Thoracic aorta (tissue), 2 donors: ENCODE measurements at places on chromosomes 11 and 22. TPM values are rescaled to one million over a fixed set of nuclear protein-coding genes. Genes with fewer than 3 reads are reported as not detected.

- peak overlapping the region; percentile 19 for H3K27ac ChIP-seq
- H3K36me3 ChIP-seq: peaks cover 12% of the 10 kb centered on the region
- no peaks in the 10 kb centered on the region for H3K27me3 ChIP-seq
- H3K4me1 ChIP-seq: peaks cover 5% of the 10 kb centered on the region
- H3K4me3 ChIP-seq: no peak overlapping the region
- no peak for DNase-seq
These were observed 32.1 kb upstream of the GNB1L start for GRCh38 chr22:19886605-19887255.

GRCh38 chr11:79046366-79046765, 394.5 kb downstream of the TENM4 start:
- H3K4me1 ChIP-seq: no peaks in the 10 kb centered on the region
- no peak for DNase-seq
- no peak overlapping the region for H3K27ac ChIP-seq
- no peak overlapping the region for H3K4me3 ChIP-seq

DNA sequence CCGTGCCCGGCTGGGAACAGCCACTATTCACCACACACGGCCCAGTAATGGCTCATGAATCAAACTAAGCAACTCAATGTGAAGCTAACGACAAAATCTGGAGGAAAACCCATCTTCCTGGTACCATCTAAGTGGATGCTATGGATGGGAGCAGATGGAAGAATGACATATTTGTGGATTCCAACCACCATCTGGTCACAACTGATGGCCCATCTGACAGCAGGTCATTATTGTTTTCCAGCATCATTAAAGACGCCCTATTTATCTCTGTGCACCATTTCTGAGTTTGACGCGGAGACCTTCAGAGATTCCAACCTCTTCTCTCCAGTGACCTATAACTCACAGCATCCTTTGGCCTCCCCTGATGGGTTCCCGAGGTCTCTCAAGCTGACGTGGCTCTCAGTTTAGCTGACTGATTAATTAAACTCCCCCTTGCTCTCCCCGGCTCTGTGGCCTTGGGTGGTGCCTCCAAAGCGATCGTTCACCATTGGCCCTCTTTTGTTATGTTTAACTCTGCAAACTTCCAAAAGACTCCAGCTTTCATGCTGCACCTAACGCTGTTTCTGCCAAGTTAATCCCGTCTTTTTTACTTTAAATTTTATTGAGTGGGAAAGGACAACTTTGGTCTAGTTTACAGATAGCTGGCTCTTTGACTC, 1514.4 kb downstream of the BRD1 start:
- H3K27me3 ChIP-seq: no peaks in the 10 kb centered on the region
- H3K27ac ChIP-seq: no peak overlapping the region
- H3K4me1 ChIP-seq: no peaks in the 10 kb centered on the region
- no peak for DNase-seq
- no peak overlapping the region for H3K4me3 ChIP-seq

DNA sequence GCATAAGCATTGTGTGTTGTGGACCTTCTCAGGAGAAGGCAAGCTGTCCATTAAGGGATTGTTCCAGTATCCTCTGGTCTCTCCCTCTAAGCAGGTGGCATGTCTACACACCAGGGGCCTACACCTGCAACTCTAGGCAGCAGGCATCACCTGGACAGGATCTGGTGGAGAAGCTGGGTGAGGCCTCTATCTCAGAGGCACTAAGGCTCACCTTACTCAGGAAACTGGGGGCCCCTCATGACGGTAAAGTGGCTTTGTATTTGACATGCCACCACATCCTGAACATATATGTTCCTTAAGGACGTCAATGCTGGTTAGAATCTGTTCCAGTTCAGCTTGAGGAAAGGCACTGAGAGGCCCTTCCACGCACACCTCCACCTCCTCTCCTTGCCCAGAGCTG, 891.3 kb downstream of the OPCML start:
- no peaks in the 10 kb centered on the region for H3K4me1 ChIP-seq
- H3K27me3 ChIP-seq: no peaks in the 10 kb centered on the region
- DNase-seq: no peak
- H3K36me3 ChIP-seq: no peaks in the 10 kb centered on the region

- no peaks in the 10 kb centered on the region for H3K36me3 ChIP-seq
- no peak overlapping the region for H3K27ac ChIP-seq
- DNase-seq: no peak
- no peaks in the 10 kb centered on the region for H3K27me3 ChIP-seq
These were observed 54.1 kb downstream of the MAML2 start for GRCh38 chr11:96288915-96289314.

GRCh38 chr11:130071211-130071712, 1.6 kb downstream of the APLP2 start:
- H3K27me3 ChIP-seq: no peaks in the 10 kb centered on the region
- no peak for DNase-seq
- peak overlapping the region; percentile 93 for H3K27ac ChIP-seq
- H3K36me3 ChIP-seq: no peaks in the 10 kb centered on the region
- peak overlapping the region; percentile 91 for H3K4me3 ChIP-seq
- H3K4me1 ChIP-seq: peaks cover 14% of the 10 kb centered on the region

- no peaks in the 10 kb centered on the region for H3K27me3 ChIP-seq
- no peak for DNase-seq
These were observed 168.6 kb upstream of the GRK3 start for GRCh38 chr22:25395915-25396314.

DNA sequence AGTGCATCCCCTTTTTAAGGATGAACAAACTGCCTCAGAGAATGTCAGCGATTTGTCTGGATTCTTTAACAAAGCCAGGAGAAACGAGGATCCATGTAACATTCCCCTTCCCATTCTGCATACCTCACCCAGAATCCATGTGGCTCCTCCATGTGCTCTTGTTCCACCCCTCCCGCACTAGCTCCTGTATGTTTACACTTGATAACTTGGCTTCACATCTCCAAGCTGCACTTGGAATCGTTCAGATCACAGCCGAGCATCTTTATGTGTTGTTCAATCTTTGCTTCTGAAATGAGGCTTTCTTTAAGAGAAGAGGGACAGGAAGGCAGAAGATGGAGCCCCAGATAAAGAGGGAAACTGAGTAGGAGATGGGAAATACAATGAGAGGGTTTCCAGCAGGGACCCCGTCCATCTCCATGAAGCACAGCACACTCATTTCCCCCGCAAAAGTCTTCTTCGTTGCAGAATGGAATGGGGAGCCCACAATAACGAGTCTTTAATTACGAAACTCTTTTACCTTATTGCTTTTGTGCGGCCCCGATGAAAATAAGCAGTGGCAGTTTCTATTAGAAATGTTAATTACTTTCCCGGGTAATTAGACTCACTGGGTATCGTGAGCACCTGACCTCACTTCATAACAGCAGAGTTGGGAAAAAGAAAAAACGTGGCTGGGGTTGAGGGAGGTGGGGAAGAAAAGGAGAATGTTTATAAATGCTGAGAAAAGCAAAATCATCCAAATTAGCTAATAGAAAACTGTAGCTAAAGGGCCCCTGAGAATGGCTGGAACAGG, 96.8 kb upstream of the ISX start:
- no peak for DNase-seq
- no peaks in the 10 kb centered on the region for H3K4me1 ChIP-seq
- H3K36me3 ChIP-seq: no peaks in the 10 kb centered on the region
- no peak overlapping the region for H3K4me3 ChIP-seq
- no peaks in the 10 kb centered on the region for H3K27me3 ChIP-seq

GRCh38 chr11:67291481-67292381, 2.6 kb downstream of the ANKRD13D start:
- DNase-seq: no peak
- no peak overlapping the region for H3K4me3 ChIP-seq
- no peak overlapping the region for H3K27ac ChIP-seq
- H3K36me3 ChIP-seq: peaks cover 6% of the 10 kb centered on the region
- H3K4me1 ChIP-seq: peaks cover 49% of the 10 kb centered on the region

DNA sequence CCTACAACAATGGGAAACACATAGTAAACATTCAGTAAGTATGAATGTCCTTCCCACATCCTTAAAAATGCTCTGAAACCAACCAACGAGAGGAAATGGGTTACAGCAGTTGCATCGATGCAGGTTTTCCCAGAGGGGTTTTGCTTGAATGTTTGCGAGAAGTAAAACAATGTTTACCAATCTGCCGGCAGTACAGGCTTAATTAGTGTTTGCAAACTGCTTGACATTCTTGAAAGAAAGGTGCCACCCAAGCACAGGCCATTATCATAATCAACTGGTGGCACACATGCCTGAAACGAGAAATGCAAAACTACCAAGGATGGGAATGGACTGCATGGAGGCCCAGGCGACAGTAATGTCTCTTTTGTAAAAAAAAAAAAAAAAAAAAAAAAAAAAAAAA, 27.1 kb upstream of the OPCML start:
- no peak overlapping the region for H3K27ac ChIP-seq
- H3K36me3 ChIP-seq: no peaks in the 10 kb centered on the region
- H3K27me3 ChIP-seq: no peaks in the 10 kb centered on the region
- no peaks in the 10 kb centered on the region for H3K4me1 ChIP-seq
- no peak for DNase-seq
- no peak overlapping the region for H3K4me3 ChIP-seq

DNA sequence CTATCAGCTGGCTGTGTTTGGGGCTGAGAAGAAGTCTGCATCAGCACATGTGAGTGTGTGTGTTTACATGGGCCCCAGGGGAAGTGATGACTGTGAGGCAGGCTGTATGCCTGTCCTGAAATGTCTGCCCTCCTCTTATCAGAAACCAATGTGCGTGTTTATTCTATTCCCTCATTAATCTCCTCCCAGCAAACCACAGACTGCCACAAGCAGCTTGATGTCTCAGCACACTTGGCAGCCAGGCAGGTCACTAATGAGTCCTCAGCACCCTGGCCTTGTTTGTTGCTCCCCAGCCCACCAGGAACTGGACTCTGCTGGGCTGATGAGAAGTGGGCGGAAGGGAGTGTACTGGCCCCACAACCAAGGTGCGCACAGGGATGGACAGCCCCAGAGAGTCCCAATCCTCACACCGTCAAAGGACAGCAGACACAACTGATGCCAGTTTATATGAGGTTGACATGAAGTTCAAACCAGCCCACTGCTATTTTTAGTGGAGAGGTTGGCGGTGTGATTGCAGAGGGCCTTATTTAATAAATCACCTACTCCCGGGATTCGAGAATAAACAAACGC, 225.8 kb downstream of the ETS1 start:
- no peak overlapping the region for H3K27ac ChIP-seq
- H3K4me3 ChIP-seq: no peak overlapping the region
- DNase-seq: no peak
- no peaks in the 10 kb centered on the region for H3K36me3 ChIP-seq

- H3K4me3 ChIP-seq: no peak overlapping the region
- no peaks in the 10 kb centered on the region for H3K27me3 ChIP-seq
- peaks cover 11% of the 10 kb centered on the region for H3K4me1 ChIP-seq
These were observed 3.5 kb upstream of the RAB1B start for GRCh38 chr11:66264914-66265313.

DNA sequence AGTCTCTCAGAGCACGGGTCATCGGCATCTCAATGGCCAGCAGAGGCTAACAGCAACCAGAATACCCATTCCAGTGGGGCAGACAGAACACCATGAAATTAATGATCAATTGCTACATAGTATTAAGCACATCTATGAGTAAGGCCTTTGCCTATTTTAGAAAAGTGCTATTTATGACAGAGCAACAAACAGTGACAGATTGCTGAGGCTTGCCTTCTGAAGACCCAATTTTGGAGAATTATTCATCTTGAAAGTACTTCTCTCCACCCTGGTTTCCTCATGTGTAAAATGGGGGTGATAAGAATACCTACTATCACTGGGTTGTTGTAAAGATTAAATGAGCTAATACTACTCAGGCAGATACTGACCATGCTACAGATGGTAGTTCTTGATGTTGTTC, 232.7 kb downstream of the TENM4 start:
- no peak overlapping the region for H3K4me3 ChIP-seq
- H3K27ac ChIP-seq: no peak overlapping the region
- no peaks in the 10 kb centered on the region for H3K27me3 ChIP-seq
- DNase-seq: no peak
- H3K4me1 ChIP-seq: no peaks in the 10 kb centered on the region
- no peaks in the 10 kb centered on the region for H3K36me3 ChIP-seq

DNA sequence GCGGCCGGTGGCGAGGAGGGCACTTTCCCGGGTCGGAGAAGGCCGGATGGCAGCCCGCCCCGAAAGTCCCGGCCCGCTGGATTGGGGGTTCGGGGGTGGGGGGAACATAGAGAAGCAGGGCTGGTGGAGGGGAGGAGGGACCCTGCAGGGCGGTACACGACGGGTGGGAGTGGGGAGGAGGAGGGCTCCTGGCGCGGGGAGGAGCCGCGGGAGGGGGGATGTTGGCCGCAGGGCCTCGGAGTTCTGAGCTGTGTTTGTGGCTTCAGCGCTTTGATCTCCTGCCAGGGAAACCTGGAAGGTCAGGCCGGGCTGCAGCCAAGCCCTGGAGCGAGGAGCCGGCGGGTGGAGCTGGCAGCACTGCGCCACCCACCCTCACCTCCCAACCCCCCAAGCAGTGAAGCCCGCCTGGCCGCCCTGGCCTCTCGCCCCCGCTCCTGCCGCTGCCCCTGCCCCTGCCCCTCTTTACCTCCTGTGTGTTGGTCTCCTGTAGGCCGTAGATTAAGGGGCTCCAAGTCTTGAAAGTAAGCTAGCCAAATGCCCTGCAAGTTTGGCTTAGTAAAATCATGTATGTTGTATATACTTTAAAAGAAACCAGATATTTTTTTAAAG, 30.9 kb downstream of the C22orf31 start:
- DNase-seq: peak; percentile 40
- H3K4me1 ChIP-seq: peaks cover 37% of the 10 kb centered on the region
- H3K4me3 ChIP-seq: peak overlapping the region; percentile 70
- no peaks in the 10 kb centered on the region for H3K27me3 ChIP-seq
- no peaks in the 10 kb centered on the region for H3K36me3 ChIP-seq

DNA sequence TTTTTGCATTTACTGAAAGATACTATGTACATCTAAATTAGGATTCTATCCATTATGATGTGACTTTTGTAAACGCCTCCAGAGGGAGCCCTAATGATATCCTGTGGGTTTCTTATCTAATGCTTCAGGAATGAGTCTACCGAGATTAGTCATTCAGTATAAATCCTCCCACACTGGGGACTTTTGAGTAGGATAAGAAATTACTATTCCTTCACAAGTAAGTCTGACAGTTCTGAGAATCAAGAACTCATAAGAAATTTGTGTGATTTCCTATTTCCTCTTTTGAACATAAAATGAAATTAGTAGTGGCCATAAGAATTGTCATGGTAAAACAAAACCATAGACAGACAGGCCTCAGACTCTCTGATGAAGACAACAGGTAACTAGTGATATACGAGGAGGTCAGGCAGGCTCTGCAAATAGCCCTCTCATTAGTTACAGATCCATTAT, 10.0 kb upstream of the OR5M1 start:
- peaks cover 4% of the 10 kb centered on the region for H3K4me1 ChIP-seq
- H3K27ac ChIP-seq: no peak overlapping the region
- no peaks in the 10 kb centered on the region for H3K27me3 ChIP-seq
- no peak for DNase-seq
- H3K4me3 ChIP-seq: no peak overlapping the region

- no peak overlapping the region for H3K27ac ChIP-seq
- no peaks in the 10 kb centered on the region for H3K27me3 ChIP-seq
- no peaks in the 10 kb centered on the region for H3K36me3 ChIP-seq
- DNase-seq: no peak
- H3K4me3 ChIP-seq: no peak overlapping the region
- H3K4me1 ChIP-seq: no peaks in the 10 kb centered on the region
These were observed 44.2 kb upstream of the TTLL12 start for GRCh38 chr22:43230971-43231723.

GRCh38 chr11:1298695-1299492, 10.5 kb downstream of the TOLLIP start:
- H3K4me3 ChIP-seq: no peak overlapping the region
- no peak overlapping the region for H3K27ac ChIP-seq
- peaks cover 45% of the 10 kb centered on the region for H3K4me1 ChIP-seq
- H3K36me3 ChIP-seq: peaks cover 19% of the 10 kb centered on the region

BATF2 gene
- 2.6 TPM for total RNA-seq

APOA4 gene
- total RNA-seq: not detected

DDX6 gene
- 161 TPM for total RNA-seq

ZDHHC8 gene
- 49.8 TPM for total RNA-seq

PKDREJ gene
- not detected for total RNA-seq

INS gene
- total RNA-seq: not detected

CWF19L2 gene
- 23.3 TPM for total RNA-seq

APLP2 gene
- total RNA-seq: 493 TPM

SERPINH1 gene
- total RNA-seq: 480 TPM
